ENCODE measurements at places on chromosomes 2 and 18.

DNA sequence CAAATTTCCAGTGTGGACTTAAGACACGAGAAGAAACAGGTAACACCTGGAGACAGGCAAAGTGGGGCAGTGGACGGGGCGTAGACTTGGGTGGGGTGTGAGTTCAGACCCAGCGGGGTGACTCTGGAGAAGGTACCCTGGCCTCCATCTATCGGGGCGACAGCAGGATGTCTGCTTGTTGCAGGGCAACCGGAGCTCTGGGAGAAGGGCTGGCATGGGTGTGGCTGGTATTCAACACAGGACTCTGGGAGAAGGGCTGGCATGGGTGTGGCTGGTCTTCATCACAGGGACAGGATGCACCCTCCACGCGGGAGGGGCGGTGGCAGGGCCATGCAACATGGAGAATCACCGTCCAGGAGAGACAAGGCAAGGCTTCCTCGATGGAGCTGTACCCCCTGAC is 198.5 kb downstream of the HDAC4 start:
- DNase-seq, result no peak

- no peak for DNase-seq
Measured at GRCh38 chr2:152600697-152601096, 116.6 kb downstream of the PRPF40A start.

GRCh38 chr2:39728941-39729351 is 50.1 kb downstream of the THUMPD2 start:
- DNase-seq, result no peak

DNA sequence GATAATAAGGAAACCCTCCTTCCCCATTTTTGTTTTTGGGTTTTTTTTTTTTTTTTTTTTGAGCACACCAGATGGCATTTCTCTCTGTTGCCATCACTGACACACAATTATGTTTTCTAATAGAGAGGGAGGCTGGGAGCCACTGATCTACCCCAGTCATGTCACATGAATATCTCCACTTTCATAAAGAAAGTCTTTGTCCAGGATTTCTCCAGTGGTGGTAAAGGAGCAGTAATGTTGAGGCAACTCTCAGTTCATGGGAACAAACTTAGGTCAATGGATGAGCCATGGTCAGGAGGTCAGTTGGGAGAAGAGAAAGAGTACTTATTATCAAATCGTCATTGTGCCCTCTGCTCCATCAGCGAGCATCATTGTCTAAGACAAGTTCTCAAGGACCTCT is 603.7 kb downstream of the ARHGAP15 start:
- DNase-seq, result no peak

GRCh38 chr2:19119326-19120001 is 239.0 kb downstream of the OSR1 start:
- DNase-seq, result peak; percentile 79

Data from nucleus accumbens (tissue), 56 donors.